Stimulated activated CD4-positive, alpha-beta T cell treated with anti-CD3 and anti-CD28 coated beads, Interleukin-2, amount 100 ng/mL, for 24 hours (primary cell): ENCODE measurements at places on chromosomes 4 and X.

DNA sequence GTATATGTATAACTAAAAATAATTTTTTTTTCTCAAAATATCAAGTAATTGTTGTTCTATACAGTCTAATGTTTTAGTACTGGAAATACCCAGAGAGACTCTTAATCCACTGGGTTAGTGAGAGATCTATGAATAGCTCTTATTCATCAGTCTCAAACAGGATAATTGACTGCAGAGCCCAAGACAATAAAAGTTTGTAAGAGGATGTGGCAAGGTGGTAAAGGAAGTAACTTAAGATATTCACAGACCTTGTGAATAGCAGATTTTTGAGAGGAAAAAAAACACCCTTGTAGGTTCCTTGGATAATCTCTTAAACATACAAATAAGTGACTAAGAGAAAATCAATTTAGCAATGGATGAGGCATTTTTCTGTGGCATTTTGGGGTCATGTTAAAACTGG, 210.9 kb upstream of the FAM241A start:
- DNase-seq: no peak

DNA sequence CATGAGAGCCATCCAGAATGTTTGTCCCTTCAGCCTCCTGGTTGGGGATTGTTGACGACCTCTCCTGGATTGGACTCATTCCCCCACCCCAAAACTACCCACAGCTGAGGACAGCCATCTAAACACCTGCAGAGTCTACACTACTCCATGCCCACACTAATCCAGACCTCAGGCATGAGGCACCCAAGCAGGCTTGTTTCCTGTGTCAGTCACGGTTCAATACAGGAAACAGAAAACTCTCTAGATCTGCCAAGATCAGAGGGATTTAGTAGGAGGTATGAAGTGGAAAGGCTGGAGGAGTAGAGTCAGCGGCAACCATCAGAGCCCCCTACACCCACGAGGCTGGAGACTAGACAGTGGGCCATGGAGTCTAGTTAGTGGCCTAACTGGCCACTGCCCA, 37.7 kb downstream of the HAND2 start:
- no peak for DNase-seq

GRCh38 chrX:11328134-11328533, 34.9 kb downstream of the AMELX start:
- no peak for DNase-seq

- no peak for DNase-seq
Measured at GRCh38 chr4:92128676-92129075, 175.1 kb upstream of the GRID2 start.

DNA sequence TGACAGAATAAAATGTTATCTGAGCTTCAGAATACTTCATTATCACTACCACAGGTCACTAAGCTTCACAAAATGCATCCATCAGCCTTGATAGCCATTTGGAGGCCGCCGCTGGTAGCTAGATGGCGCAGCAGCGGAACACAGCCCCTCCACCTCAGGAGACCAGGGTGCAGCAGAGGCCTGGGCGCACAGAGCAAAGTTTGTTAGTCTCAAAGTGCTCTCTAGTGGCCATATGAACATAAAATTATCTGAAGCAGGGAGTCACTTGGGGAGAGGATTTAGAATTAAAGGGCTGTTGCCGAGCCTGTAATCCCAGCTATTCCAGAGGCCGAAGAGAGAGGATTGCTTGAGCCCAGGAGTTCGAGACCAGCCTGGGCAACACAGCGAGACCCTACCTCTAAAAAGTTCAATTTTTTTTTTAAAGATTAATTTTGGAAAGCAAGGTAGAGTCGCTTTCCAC, 8.1 kb upstream of the DCTD start:
- DNase-seq: peak; percentile 56

DNA sequence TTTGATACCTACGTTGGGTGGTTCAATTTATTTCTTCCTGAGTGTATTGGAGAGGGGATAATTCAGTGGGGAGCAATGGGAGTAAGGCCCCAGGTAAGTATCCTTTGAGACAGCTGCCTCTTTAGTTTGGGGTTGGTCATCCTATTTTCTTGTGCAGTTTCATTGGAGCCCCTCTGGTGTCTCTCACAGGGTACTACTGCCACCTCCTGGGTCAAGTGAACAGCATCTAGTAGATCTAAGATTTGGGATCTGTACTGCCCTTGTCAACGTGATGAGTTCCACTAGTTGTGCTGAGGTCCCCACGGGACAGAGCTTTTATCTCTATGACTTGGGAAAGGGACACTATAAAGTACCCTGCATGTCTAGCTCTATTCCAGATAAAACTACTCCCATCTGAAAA, 80.6 kb downstream of the PBDC1 start:
- DNase-seq: peak; percentile 17

DNA sequence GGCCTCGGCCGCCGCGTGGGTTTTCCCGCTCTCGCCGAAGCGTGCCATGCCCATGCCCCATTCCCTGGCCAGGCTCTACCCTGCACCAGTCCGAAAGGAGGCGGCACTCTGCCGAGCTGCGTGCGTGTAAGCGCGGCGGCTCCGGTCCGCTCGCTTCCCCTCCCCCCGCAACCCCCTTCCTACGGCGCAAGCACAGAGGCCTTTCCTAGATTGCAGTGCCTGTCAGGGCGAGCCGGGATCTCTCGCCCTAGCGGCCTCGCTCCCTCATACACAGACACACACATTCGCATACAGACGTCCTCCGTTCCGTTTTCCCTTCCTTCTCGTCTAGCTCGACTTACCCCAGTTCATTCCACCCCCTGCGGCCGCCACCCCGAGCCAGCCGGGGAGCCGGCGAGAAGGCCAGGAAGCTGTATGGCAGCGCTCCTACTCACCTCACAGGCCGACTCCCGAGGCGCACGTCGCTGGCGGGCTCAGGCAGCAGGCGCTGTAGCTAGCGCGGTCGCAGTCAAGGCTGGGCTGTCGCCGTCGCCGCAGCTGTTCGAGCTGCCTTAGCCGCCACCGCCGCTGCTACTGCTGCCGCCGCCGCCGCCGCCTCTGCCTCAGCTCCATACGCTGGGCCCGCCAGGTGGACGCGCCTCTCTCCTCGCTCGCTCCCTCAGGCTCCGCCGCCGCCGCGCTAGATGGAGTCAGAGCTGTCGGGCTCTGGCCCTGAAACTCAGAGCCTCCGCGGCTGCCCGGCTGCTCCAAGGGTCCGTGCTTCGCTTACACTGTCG, 615 bp downstream of the NEXMIF start:
- peak; percentile 46 for DNase-seq

DNA sequence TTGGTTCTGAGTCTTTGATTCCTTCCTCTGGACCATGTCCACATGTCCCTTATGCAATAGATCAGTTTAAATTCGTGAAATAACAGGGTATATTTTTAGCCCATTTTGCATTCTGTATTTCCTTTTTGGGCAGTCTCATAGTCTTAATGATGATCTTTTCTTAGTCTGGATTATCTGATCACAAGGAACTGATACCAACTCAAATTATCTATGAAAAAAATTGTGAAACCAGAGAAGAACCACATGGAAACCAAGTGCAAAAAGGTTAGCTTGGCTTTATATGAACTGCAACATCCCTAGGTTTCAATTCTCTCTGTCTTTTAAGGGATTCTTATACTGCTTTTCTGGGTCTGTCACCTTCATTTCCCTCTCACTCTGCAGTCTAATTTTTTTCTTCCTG, 608.6 kb upstream of the AADAT start:
- DNase-seq: no peak

DNA sequence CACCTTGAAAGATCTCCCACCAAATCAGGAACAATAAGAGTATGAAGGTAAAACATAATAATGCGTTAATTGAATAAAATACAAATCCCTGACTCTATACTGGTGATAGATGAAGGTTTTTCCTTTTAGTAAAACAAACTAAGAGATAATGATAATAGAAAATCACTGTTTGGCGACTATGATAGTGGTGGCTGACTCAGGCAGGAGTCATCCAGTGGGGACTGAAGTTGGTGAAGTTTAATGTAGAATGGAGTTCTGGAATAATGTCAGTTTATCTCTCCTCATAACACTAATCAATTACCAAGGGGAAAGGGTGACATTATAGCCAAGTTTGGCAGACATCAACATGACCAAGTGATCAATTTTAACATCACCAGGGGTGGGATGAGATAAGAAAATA, 21.3 kb downstream of the ABCG2 start:
- DNase-seq: no peak

DNA sequence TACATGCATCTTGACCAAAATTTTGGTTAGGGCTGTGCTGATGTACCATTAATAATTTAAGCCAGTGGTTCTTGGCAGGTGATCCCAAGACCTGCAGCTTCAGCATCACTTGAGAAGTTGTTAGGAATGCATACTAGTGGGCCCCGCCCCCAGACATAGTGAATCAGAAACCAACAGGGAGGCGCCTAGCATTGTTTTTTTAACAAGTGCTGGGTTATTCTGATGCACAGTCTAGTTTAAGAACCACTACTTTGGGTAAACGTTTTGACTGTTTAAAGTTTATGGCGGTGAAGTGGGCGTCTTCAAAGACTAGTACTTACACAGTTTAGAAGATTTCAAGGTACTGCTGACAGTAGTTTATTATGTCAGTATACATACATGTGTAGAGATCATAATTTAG, 23.6 kb downstream of the FAM199X start:
- DNase-seq: no peak

GRCh38 chr4:152239216-152239615, 296.7 kb downstream of the FBXW7 start:
- DNase-seq: no peak

- no peak for DNase-seq
Measured at GRCh38 chr4:165873298-165874071, 448 bp downstream of the TLL1 start.

- no peak for DNase-seq
Measured at GRCh38 chr4:144402176-144402575, 243.8 kb upstream of the HHIP start.

GRCh38 chr4:139241086-139241783, 38.8 kb downstream of the MGARP start:
- DNase-seq: no peak

GRCh38 chr4:15718959-15719358, 16.1 kb downstream of the BST1 start:
- no peak for DNase-seq

- DNase-seq: no peak
Measured at GRCh38 chrX:46803140-46803539, 33.7 kb upstream of the RP2 start.

DNA sequence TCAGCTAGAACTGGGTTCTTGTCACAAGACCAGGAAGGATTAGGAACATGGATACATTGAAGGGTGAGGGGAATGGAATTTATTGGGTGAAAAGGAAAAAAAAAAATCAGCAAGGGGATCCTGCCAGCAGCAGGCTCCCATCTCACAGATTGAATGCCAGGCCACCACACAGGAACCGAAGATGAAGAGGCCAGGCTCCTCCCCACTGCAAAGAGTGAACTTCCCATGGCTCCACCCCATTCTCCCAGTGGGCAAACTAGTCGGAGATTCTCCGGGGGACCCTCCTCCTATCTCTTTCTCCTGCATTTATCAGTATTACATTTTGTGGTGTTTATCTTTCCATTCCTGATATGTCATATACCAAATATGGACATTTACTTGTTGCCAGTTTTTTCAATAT, 46.0 kb upstream of the MAGED1 start:
- no peak for DNase-seq

DNA sequence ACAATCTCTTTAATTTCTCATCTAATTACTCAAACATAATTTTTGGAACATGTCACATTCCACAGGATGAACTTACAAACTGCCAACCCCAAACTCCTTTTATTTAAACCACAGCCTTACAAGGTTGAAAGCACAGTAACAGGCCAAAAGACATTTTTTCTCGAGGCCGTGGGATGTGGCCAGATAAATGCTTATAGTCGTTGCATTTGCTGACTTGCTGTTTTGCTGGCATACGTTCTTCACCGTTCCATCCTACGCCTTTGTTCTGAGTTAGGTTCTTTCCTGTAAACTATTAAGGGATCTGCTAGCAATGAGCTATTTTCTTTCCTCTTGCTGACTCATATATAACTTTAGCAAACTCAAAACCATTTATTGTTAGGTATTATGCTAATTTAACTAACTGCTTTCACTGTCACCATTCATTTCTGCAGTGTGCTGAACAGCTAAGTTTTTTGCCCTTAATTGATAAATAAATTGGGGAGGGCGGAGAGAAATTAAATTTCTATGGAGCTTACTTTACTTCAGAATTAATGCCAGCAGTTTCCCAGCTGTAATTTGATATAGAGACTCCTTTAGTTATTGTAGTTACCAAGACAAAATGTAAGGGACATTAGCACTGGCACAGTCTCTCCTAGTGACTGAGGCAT, 135.1 kb upstream of the PACRGL start:
- no peak for DNase-seq

DNA sequence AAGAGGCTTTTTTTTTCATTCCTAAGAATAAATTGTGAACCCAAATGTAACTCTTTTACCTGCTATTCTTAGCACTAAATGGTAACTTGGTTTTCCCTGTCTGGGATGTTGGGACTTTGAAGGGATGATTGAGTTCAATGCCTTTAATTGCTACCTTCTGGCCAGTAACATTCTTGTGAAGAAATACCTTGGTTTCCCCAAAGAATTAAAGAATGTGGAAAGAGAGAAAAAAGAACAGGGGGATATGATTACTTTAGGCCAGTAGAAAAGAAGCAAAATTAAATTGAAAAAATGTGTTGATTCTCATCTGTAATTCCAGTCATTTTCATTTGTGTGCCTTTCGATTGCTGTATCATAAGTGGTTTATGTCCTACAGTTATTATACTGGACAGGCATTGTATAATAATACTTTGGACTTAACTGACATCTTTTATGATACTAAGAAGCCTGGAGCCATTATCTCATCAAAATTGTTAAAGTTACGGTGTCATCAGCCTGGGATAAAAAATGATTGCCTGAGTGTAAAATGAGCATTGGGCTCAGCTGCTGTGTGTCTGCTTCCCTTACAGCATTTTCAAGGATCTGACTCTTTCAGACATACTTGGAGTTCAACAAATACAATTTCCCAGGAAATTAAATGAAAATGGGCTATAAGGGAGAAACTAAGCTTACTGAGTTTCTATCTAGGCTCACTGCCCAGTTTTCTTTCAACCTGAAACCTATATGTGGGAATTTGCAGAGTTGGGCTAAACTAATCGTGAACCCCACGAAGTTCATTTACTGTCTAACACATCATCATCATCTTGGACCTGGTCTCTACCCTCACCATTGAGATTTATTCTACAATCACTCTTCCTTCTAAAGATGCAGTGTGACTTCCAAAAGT, 146.3 kb downstream of the SHROOM3 start:
- DNase-seq: no peak

- DNase-seq: no peak
Measured at GRCh38 chrX:108353452-108353851, 84.8 kb downstream of the COL4A6 start.
